ENCODE measurements at places on chromosomes 6 and 20. TPM values are rescaled to one million over a fixed set of nuclear protein-coding genes. Genes with fewer than 3 reads are reported as not detected.

DNA sequence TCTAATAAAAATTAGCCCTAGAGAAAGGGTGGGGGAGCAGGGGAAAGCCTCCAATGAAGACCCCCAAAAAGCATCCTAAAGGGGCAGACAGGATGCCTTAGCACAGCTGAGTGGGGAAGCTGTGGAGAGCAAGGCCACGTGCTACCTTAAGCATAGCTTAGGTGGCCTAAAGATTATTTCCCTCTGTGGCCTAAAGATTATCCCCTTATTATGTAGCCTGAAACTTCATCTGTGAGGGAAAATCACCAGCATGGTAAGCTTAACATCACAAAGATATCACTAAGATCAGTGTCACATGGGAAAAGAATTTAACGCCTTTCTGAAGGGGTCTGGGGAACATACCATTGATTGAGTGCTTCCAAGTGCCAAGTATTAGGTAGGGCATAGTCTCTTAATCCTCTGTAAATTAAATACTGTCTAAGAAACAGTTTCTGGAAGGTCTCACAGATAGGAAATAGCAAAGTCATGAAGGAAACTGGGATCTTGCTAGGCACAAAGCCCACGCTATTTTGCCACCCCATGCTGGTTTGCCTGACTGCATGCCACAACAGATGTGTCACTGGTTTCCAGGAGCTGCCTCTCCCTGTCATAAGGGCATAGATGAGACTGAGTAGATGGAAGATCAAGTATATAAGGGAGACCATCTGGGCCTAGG lies 170.0 kb downstream of the HACE1 start:
- no peaks in the 10 kb centered on the region for H3K4me1 ChIP-seq
- no peak for DNase-seq
- H3K36me3 ChIP-seq: no peaks in the 10 kb centered on the region
- H3K27ac ChIP-seq: no peak overlapping the region

Gene IFT52
- 0.45 TPM for total RNA-seq

DNA sequence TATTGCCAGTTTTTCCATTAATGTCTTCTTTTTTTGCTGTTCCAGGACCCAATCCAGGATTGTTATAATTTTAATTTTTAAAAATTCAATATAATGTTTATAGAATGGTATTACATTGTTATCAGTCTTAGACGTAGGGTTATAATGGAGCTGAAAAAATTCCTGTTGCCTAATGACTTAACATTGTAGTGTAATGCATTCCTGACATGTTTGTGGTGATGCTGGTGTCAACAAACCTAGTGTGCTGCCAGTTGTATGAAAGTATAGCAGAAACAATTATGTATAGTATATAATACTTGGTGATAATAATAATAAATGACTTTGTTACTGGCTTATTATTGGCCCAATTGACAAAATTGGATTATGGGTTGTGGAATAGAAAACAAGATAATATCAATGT lies 30.4 kb downstream of the KIZ start:
- no peak overlapping the region for H3K4me3 ChIP-seq
- H3K27ac ChIP-seq: no peak overlapping the region
- no peak for DNase-seq

- no peaks in the 10 kb centered on the region for H3K36me3 ChIP-seq
- no peak for DNase-seq
- H3K4me1 ChIP-seq: no peaks in the 10 kb centered on the region
- no peaks in the 10 kb centered on the region for H3K27me3 ChIP-seq
- no peak overlapping the region for H3K4me3 ChIP-seq
These were observed 201.9 kb upstream of the PMEPA1 start for GRCh38 chr20:57911512-57912226.

GRCh38 chr6:112343977-112344376 lies 3.2 kb upstream of the RFPL4B start:
- H3K36me3 ChIP-seq: no peaks in the 10 kb centered on the region
- no peak overlapping the region for H3K27ac ChIP-seq
- H3K4me1 ChIP-seq: no peaks in the 10 kb centered on the region
- DNase-seq: no peak
- H3K27me3 ChIP-seq: no peaks in the 10 kb centered on the region

DNA sequence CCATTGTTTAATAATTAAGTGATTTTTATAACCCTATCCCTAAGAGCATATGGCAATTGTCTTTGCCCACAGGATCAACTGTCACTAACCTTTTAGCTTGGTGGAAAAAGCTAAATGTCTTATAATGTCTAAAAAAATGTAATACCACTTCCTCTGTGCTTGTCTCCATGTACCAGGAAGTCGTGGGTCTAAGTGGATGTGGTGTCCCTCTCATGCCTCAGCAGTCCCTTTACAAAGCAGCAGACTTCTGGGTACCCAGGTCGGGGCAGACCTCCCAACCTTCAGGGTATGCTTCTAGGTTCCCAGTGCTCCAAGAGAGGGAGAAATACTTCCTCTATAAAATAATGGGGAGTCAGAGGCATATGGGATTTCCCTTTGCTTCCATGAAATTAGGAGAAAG lies 74.7 kb downstream of the ZHX3 start:
- peaks cover 22% of the 10 kb centered on the region for H3K4me1 ChIP-seq
- no peak overlapping the region for H3K27ac ChIP-seq
- H3K4me3 ChIP-seq: no peak overlapping the region
- DNase-seq: no peak

DNA sequence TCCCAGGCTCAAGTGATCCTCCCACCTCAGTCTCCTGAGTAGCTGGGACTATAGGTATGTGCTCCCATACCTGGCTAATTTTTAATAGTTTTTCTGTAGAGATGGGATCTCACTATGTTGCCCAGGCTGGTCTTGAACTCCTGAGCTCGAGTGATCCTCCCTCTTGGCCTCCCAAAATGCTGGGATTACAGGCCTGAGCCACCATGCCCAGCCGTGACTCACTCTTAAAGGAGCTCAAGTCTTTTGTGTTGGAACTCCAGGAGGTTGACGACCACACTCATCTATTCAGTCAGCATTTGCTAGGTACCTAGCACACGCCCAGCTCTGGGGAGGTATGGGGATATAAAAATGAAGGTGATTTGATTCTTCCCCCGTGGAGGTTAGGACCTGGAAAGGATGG lies 62.8 kb downstream of the UTRN start:
- no peak overlapping the region for H3K27ac ChIP-seq
- no peaks in the 10 kb centered on the region for H3K27me3 ChIP-seq
- no peak for DNase-seq
- no peak overlapping the region for H3K4me3 ChIP-seq

GRCh38 chr6:11961923-11962322 lies 50.2 kb upstream of the HIVEP1 start:
- H3K4me3 ChIP-seq: no peak overlapping the region
- no peak for DNase-seq
- H3K27ac ChIP-seq: no peak overlapping the region
- H3K27me3 ChIP-seq: no peaks in the 10 kb centered on the region

Gene SLC13A3
- 1.8 TPM for total RNA-seq

GRCh38 chr6:15398633-15399275 lies 152.9 kb downstream of the JARID2 start:
- no peaks in the 10 kb centered on the region for H3K36me3 ChIP-seq
- no peak overlapping the region for H3K4me3 ChIP-seq
- peak overlapping the region; percentile 11 for H3K27ac ChIP-seq
- H3K4me1 ChIP-seq: peaks cover 37% of the 10 kb centered on the region
- H3K27me3 ChIP-seq: no peaks in the 10 kb centered on the region

GRCh38 chr20:47737923-47738322 lies 47.4 kb downstream of the SULF2 start:
- no peak for DNase-seq
- no peaks in the 10 kb centered on the region for H3K27me3 ChIP-seq
- H3K4me3 ChIP-seq: no peak overlapping the region
- H3K36me3 ChIP-seq: peaks cover 16% of the 10 kb centered on the region
- H3K4me1 ChIP-seq: peaks cover 5% of the 10 kb centered on the region

Gene ZSCAN16
- 3.8 TPM for total RNA-seq

Gene CCDC170
- 3.6 TPM for total RNA-seq

Gene MUC22
- total RNA-seq: not detected

DNA sequence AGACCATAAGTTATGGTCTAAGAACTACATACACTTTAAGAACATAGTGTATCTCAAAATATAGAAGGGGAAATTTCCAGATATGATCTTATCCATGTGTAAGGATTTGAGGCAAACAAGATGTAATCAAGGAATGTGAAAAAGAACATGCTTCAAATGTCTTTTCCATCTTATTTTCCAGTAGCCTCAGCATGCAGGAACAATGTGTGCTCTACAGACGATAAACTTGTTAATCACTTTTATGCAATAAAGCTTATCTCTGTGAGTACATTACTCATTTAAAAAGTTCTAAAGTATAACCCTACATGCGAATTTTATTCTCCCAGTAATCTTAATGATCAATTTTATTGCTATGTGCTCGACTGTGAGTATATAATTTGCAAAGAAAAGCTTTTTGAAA lies 185.2 kb downstream of the ALDH8A1 start:
- H3K36me3 ChIP-seq: no peaks in the 10 kb centered on the region
- no peak overlapping the region for H3K4me3 ChIP-seq
- no peak for DNase-seq
- no peaks in the 10 kb centered on the region for H3K27me3 ChIP-seq
- H3K27ac ChIP-seq: no peak overlapping the region
- H3K4me1 ChIP-seq: no peaks in the 10 kb centered on the region

DNA sequence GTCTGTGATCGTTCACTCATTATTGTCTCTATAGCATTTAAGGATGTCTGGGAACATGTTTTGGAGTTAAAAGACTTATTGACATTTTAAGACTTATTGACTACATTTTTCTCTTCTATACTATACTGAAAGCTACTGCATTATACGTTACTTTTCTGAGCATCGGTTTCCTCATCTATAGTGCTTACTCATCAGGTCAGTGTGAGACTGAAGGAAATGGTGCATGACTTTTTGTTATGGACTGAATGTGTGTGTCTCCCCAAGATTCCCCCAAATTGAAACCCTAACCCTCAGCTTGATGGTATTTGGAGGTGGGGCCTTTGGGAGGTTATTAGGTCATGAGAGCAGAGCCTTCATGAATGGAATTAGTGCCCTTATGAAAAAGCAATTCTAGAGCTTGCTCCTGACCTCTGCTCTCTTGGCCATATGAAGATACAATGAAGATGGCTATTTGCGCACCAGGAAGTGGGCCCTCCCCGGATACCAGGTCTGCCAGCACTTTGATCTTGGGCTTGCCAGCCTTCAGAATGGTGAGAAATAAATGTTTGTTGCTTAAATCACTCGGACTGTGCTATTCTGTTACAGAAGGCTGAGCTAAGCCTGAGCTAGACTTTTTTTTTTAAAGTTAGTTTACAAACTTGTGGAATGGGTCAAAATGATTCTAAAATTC lies 243.7 kb upstream of the RREB1 start:
- H3K36me3 ChIP-seq: no peaks in the 10 kb centered on the region
- no peak for DNase-seq
- no peak overlapping the region for H3K27ac ChIP-seq
- H3K4me3 ChIP-seq: no peak overlapping the region

DNA sequence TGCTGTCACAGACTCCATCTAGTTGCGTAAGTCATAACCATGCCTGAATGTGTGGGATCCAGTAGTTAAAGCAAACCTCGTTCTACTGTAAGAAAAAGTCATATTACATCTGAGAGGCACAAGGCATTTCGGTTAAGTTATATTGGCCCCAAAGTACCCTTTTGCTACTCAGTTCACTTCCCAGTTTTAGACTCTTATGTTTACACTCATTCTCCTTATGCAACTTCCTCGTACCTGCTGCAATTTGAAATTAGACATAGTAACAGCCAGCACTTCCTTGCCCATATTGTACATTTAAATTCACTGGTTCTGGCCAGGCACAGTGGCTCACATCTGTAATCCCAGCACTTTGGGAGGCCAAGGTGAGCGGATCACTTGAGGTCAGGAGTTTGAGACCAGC lies 37.0 kb downstream of the PEX7 start:
- no peak overlapping the region for H3K27ac ChIP-seq
- no peaks in the 10 kb centered on the region for H3K27me3 ChIP-seq
- no peak for DNase-seq
- H3K36me3 ChIP-seq: peaks cover 7% of the 10 kb centered on the region

DNA sequence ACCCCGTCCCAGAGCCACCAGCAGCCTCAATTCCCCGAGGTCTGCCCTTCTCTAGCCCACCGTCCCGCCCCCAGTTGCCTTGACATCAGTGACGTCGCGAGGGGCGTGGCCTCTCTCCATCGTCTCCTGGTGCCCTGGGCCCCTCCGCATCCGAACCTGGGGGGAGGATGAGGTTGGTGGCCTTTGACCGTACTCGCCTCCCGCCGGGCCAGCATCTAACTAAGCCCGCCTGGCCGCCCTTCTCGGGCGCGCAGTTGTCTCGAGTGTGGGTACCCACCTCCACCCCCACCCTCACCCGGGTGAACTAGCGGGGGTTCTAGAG lies 5.5 kb upstream of the ARMC12 start:
- DNase-seq: peak; percentile 93
- H3K4me3 ChIP-seq: peak overlapping the region; percentile 69
- peak overlapping the region; percentile 100 for H3K27ac ChIP-seq
- peaks cover 92% of the 10 kb centered on the region for H3K4me1 ChIP-seq
- no peaks in the 10 kb centered on the region for H3K36me3 ChIP-seq
- H3K27me3 ChIP-seq: no peaks in the 10 kb centered on the region

Gene BPHL
- total RNA-seq: 18.2 TPM

Gene SLC4A11
- 22.3 TPM for total RNA-seq

DNA sequence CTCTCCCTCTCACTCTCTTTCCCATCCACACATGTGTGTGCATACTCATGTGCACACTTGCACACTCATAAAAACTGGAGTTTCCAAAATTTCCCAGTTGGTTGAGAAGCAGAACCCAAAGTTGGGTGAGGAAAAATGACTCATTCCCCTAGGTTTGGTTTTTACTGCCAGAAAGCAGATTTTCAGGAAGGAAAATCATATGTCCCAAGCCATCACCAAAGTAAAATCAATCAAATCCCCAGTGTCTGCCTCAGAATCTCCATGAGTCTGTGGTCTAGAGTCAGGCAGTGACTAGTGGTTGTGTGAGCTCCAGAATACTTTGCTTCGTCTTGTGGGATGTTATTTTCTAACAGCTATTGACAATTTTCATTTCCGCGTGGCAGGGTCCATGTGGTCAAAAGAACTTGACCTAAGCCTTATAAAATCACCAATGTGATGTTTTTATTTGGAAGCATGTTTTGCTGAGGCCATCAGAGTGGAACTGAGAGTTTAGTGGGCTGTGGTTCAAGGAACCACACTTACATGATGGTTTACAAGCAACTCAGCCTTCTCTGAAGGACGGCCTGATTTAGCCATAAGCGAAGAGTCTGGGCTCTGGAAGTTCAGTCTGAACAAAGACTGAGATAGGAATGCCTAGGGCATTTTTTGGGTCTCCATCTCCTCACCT lies 81.9 kb upstream of the CCN6 start:
- no peak overlapping the region for H3K4me3 ChIP-seq
- H3K27ac ChIP-seq: peak overlapping the region; percentile 78
- no peaks in the 10 kb centered on the region for H3K36me3 ChIP-seq

DNA sequence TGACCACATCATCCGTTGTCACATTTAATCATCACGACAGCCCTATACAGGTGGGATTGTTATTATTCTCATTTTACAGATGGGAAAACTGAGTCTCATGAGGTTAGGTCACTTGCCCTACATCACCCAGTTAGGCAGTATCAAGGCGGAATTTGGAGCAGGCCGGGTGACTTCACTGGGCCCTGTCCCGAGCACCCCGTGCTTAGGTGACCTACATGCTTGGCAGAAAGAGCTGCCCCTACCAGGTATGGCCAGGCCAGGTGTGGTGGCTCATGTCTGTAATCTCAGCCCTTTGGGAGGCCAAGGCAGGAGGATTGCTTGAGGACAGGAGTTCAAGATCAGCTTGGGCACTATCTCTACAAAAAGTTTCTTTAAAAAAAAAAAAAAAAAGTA lies 44.0 kb downstream of the RIN2 start:
- peak overlapping the region; percentile 6 for H3K27ac ChIP-seq
- no peaks in the 10 kb centered on the region for H3K27me3 ChIP-seq
- no peak overlapping the region for H3K4me3 ChIP-seq
- no peak for DNase-seq

Data from stomach (tissue), 19 donors.